ENCODE measurements at places on chromosomes 1 and 21.

GRCh38 chr1:156502894-156503697, 2.5 kb upstream of the MEF2D start:
- no peak for DNase-seq

- DNase-seq: no peak
Measured at GRCh38 chr1:165816826-165817497, 10.5 kb upstream of the UCK2 start.

GRCh38 chr1:234495231-234495990, 16.4 kb upstream of the TARBP1 start:
- DNase-seq: no peak

- DNase-seq: no peak
Measured at GRCh38 chr1:210198840-210199239, 33.8 kb upstream of the SERTAD4 start.

- DNase-seq: no peak
Measured at GRCh38 chr1:110019770-110020169, 14.7 kb upstream of the STRIP1 start.

GRCh38 chr1:211577277-211577818, 1.6 kb downstream of the SLC30A1 start:
- DNase-seq: no peak

DNA sequence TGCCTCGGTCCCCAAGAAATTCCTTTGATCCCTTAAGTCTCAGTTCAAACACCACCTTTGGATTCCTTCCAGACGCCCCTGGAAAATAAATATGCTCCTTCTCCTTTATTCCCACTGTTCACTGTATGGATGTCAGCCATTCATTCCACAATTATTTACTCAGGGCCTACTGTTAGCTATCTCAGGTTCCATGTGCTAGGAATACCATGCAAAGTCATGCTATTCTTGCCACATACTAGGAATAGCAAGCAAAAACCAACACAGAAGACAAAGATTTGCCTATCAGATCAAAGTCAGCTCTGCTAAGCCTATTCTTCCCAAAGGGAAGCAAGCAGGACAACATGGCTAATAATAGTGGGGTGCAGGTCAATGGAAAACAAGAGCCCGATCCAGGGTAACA, 29.8 kb downstream of the TTC13 start:
- DNase-seq: no peak

GRCh38 chr1:69070660-69071373, 496.9 kb upstream of the LRRC7 start:
- no peak for DNase-seq

DNA sequence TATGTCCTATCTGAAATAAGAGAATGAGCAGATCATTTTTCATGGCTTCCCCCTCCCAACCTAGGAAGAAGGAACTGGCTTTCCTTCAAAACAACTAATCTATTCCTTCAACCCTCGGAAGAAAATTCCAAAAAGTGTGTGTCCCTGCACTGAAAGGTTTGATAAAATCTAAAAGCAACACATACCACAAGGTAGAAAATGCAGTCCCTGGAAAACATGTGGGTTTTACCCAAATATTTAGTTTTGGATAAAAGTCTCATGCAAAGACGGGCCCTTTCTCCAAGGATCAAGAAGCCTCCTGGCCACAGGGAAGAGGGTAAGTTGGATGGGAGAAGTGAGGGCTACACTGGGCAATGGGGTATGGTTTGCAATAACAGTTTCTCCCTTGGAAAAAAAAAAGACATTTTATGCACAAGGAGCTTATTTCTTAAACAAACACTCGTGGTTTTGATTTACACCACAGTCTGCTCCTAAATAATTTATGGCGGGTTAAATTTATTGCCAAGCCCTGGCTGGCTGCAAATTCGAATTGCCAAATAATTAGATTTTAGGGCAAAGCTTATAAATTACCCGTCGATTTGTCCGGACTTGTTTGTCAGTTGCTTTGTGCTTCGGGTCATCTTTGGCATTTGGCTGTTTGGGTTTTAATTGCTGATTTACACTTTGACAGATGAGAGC, 28.9 kb downstream of the ERI3 start:
- no peak for DNase-seq

GRCh38 chr21:44420416-44421205, 34.7 kb upstream of the LRRC3 start:
- no peak for DNase-seq

DNA sequence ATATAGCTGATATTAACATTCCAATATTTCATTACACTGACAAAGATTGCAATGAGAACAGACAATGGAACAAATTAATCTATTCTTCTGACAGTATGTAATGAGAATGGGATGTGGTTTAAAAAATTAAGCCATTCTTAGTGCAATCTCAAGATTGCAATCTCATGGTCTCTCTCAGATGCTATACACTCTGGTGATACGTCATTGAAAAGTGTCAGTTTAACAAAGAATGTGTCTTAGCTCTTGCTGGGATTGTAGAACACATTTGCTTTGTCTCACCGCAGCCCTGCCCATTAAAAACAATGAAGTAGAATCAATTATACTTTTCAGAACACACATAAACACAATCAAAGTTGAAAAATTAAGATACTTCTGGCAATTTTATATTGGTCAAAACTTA, 55.2 kb downstream of the LRRC53 start:
- no peak for DNase-seq

- DNase-seq: no peak
Measured at GRCh38 chr1:56535939-56536338, 43.4 kb downstream of the PLPP3 start.

DNA sequence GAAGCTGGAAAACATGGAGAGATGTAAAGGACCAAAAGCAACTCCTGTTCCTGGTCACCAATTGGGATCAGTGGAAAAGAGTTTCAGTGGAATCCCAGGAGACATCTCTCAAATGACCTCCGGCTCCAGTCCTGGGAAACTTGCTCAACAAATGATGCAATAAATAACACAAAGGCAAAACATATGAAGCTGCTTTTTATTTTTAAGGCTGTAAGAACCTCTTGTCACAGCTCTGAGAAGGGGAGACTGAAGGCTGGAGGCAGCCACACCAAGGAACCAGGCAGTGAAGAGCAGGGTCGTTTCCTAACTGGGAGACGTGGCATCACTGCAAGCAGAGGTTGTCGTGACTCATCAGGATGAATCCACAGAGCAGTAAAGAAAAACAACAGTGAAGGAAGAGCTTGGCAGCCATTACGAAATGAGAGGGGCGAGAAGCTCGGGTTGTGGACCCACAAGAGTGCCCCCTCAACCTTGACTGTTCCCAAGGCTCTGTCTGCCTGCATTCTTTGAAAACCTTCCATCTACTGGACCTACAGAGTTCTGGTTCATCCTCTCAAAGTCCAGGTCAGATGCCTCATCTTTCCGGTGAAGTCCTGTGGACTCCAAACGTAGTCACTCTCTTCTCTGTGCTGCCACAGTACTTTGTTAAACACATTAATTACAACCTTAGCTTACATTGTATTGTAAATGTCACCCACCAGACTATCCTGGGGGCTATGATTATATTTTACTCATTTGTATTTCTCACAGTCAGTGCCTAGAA, 32.1 kb downstream of the JAK1 start:
- no peak for DNase-seq

GRCh38 chr21:46007492-46007868, 25.9 kb downstream of the COL6A1 start:
- DNase-seq: no peak

DNA sequence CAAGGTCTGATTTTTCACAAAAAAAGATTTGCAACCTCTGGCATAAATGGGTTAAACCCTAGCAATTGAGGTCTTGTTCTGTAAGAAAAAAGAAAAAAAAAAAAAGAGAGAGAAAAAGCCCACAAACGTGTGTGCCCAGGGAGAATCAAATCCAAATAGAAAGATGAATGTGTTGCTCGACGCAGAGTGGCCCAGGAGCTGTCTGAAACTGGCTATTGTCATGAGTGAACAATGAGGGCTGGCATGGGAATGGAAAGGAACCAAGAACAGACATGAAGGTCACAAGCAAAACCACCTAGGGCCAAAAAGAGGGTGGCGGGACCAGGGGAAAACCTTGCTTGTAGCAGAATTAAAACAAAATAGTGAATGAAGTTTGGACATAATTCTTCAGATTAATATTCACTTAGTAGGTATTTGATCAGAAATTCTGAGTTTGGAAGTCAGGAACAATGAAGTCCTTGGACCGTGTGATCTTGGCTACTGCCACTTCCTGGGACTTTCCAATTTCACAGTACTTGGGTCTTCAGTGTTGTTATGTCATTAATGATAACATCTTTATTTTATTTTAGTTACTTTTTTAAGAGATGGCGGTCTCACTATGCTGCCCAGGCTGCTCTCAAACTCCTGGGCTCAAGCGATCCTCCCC, 3.1 kb downstream of the ENO1 start:
- no peak for DNase-seq

DNA sequence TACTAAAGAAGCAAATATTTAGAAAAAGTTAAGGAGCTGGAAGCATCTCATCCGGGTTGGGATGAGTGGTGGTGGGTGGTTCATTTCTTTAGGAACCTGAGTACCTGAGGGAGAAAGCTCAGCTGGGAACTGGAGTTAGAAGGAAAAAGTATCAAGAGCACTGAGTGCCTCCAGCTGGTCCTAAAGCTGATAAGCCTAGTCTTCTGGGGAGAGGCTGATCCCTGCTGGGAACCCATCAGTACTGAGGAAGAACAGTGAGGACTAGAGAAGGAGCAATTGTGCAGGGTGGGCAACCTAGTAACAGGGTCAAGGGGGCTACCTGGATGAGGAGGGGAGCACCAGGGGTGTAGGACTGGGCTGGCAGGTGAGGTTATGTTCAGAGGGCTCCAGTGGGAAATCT, 89.5 kb downstream of the RUNX1 start:
- DNase-seq: no peak

DNA sequence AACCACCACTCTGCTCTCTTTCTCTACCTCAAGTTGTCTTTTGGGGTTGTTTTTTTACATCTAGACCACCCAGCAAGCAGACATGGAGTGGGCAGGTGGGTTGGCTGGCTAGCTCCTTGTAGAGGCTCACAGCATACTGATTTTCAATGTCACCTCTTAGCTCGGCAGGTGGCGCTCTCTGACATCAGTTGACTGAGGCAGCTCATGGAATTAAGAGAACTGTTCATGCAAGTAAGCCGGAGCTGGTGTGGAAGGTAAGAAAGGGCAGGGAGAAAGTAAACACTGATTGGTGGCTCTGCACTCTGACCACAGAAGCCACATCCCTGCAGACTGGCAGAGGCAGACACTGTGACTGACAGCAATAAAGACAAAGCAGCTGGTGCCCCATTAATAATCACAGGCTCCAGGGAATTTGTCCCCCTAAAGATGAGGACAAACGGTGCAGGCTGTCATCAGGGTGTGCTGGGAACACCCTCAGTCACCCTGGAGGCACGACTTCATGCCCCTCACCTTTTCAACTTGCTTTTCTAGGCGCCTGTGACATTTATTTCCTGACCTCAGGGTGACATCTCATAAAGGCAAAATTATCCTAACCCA, 226.8 kb downstream of the LMX1A start:
- DNase-seq: peak; percentile 55

DNA sequence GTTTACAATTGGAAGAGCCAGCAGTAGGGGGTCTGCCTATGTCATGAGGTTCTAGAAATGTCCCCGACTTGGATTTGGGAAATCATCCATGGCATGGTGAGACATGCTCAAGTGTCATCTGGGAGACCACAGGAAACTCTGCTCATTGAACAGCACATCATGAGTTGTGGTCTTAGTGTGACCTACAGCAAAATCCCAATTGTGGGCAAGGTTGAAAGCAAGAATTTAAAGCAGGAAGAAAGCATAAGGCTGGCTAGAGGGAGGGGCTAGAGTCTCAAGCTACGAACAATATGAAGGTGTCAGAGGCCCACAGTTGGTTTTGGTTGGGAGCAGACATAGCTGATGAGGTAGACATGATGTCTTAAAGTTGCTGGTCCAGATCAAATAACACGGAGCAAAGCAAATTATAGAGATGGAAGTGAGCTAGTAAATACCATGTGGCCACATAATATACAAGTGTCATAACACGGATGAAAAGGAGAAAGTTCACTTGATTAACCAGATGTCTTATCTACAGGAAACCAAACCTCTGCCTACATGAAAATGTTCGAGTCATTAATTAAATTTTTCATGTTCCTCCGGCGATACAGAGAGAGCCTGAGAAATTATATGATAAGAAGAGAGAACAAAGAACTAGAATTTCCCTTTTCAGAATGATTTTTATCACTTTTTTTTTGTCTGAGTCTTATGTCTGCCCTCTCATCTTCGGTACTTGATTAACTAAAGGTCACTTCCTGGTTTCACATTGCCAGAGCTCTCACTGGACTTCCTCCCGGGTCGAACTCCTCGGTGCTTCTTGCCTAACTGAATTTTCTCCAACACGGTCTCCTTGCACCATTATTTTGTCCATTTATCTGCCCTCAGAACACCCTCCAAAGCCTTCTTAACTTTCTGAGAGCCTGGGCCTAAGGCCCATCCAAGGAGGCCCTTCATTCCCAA, 67.5 kb upstream of the DUSP10 start:
- no peak for DNase-seq

GRCh38 chr1:213724640-213725536, 262.9 kb upstream of the PROX1 start:
- peak; percentile 18 for DNase-seq

GRCh38 chr1:203179667-203180005, 4.0 kb upstream of the MYBPH start:
- DNase-seq: no peak

GRCh38 chr1:234186037-234186688, 187.1 kb upstream of the COA6 start:
- no peak for DNase-seq

- no peak for DNase-seq
Measured at GRCh38 chr1:17307946-17308345, at the start of gene PADI4. PADI4 (plus strand) TSS chr1:17308197; CDS start chr1:17308223, 26 bp downstream.

- DNase-seq: peak; percentile 61
Measured at GRCh38 chr1:17540255-17541001, 930 bp downstream of the ARHGEF10L start.

- no peak for DNase-seq
Measured at GRCh38 chr21:40546647-40547046, 300.3 kb downstream of the DSCAM start.

DNA sequence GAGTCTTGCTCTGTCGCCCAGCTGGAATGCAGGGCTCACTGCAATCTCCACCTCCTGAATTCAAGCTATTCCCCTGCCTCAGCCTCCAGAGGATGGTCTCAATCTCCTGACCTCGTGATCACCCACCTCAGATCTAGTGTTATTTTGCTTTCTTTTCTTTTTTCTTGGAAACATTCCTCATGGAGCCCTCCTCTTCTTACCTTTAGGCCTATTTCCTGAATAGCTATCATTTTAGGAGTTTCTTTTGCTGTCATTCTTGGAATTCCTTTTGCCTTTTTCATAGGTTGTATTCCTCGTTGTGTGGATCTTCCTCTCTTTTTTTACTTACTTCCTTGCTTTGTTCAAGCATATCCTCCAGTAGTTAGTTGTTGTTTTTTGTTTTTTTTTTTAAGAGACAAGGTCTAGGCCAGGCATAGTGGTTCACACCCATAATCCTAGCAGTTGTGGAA, 173.8 kb downstream of the RASAL2 start:
- no peak for DNase-seq

DNA sequence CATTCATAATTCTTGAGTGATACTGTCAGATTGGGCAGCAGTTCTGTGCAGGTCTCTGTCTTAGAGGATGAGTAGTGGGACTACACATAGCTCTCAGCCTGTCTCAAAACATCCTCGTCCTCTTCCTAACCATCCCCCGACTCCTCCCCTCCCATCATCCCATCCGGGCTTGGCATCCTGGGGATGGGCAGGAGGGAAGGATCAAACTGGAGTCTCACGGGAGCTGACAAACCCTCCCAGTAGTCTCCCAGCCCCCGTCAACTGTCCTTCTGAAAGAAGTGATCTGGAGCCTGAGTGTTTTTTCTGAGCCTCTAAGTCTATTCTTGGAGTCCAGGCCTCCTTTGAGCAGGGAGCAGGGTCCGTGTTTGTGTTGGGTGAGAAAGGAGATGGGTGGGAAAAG, 102.0 kb downstream of the PAX7 start:
- no peak for DNase-seq

GRCh38 chr1:17729909-17730308, 25.2 kb upstream of the ACTL8 start:
- DNase-seq: no peak

Measured in right renal pelvis (tissue), 4 donors.